ENCODE measurements at places on chromosomes 13 and 19.

GRCh38 chr13:64371045-64371444, 2859.1 kb downstream of the PCDH9 start:
- no peak for DNase-seq

GRCh38 chr19:1399745-1400144, 1.6 kb downstream of the GAMT start:
- DNase-seq, result no peak

DNA sequence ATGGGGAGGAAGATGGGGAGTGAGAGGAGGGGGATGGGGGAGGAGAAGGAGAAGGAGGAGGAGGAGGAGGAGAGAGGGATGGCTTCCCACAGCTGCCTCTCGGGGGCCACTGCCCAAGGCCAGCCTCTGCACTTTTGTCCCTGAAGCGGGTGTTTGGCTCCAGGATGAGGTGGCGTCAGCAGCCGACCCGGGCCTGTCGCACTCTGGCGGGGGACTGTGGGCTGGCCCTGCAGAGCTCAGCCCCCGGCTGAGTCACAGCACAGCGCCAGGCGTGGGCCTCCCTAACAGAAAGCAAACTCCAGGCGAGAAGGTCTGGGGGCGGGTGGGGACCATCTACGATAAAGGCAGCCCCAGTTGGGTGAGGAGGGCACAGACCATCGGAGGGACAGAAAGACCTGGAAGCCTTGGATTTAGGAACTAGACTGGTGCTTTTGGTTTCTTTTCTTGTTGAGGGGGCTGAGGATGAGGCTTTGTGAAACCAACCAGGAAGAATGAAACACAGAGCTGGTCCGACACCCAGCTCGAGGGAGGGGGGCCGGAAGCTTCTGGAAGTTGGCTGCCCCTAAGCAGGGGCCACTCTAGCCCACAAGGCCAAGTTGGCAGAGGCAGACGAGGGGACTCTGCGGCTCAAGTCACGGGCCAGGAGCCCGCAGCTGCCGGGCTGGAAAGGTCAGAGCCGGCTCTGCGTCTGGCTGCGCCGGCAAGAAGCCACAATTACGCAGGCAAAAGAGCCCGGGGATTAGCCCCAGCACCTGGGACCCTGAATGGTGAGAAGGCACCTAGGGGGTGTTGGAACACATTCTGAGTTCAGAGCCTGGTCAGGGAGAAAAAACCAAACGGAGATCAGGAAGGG, 18.2 kb downstream of the LSM4 start:
- peak; percentile 88 for DNase-seq

- no peak for DNase-seq
Observed at GRCh38 chr19:4313847-4314490, 9.6 kb downstream of the FSD1 start.

GRCh38 chr19:48530770-48531169, 19.1 kb upstream of the LMTK3 start:
- no peak for DNase-seq

All from stimulated activated CD4-positive, alpha-beta T cell treated with anti-CD3 and anti-CD28 coated beads, TNF-alpha, amount 100 ng/mL, for 24 hours (primary cell).